Nasal cavity respiratory epithelium epithelial cell of viscerocranial mucosa (primary cell): ENCODE measurements at places on chromosomes 12 and 14. TPM values are rescaled to one million over a fixed set of nuclear protein-coding genes. Genes with fewer than 3 reads are reported as not detected.

FOXG1 gene
- 0.34 and 3.7 TPM in 2 replicates for total RNA-seq

CEP290 gene
- 6.2 and 11.7 TPM in 2 replicates for total RNA-seq

DHRS2 gene
- under 0.01 and 0.07 TPM in 2 replicates for total RNA-seq

MAP1LC3B2 gene
- 1.4 and 3.0 TPM in 2 replicates for total RNA-seq

JPH4 gene
- not detected in 2 replicates for total RNA-seq

TAS2R8 gene
- 0.14 TPM in 1 of 2 replicates, not detected in the other for total RNA-seq
